Stimulated activated CD8-positive, alpha-beta memory T cell treated with anti-CD3 and anti-CD28 coated beads, Interleukin-2, amount 100 ng/mL, for 48 hours (primary cell): ENCODE measurements at places on chromosomes 6 and 20.
A peak's percentile ranks its signal among the peaks of the same experiment; 100 is the strongest.

- no peak for DNase-seq
Measured at GRCh38 chr6:41325446-41326066, 9.9 kb upstream of the NCR2 start.

DNA sequence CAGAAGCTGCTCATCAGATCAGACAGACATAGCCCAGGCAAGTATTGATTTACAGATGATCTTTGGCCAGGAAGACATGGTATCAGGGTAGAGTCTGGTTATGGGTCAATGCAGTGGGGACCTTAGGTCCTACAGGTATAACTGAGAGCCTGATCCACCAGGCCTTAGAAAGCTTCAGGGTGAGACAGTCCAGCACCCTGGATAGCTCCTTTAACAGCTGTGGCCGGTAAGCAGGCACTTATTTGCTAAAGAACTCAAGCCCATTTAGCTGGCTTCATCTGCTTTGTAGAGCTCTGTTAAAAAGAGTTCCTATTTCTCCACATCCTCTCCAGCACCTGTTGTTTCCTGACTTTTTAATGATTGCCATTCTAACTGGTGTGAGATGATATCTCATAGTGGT, 39.6 kb downstream of the ESR1 start:
- DNase-seq = no peak

DNA sequence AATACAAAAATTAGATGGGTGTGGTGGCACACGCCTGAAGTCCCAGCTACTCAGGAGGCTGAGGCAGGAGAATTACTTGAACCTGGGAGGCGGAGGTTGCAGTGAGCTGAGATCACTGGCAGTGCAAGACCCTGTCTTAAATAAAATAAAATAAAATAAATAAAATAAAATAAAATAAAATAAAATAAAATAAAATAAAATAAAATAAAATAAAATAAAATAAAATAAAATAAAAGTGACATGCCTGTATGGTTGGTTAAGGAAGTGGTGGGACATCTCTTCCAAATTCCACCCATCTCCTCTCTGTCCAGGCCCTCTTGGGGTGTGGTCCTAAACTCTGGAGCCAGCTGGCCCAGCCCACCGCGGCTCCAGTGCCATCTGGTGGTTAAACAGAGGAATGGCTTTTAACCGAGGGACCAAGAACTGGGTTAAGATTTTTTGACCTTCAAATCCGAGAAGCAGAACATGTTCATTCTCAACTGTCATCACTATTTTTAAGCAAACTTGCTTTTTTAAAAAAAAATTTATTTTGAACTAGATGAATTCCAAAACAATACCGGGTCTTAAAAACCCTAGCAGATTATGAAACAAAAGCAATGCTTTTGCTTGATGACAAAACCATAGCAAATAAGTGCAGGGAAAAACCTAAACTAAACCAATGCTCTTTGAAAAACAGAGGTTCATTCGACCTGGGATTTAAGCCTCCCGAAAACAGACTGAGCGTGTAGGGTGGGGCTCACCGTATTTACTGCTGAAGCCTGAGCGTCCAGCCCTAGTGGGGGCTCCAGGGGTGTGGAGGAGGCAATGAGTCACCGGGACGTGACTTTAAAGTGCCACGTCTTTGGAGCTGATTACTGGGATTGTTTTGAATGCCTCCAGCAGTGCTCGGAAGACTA, 68.8 kb downstream of the CDC5L start:
- peak; percentile 5 for DNase-seq

GRCh38 chr6:41451515-41452163, 94.5 kb upstream of the FOXP4 start:
- DNase-seq = no peak

DNA sequence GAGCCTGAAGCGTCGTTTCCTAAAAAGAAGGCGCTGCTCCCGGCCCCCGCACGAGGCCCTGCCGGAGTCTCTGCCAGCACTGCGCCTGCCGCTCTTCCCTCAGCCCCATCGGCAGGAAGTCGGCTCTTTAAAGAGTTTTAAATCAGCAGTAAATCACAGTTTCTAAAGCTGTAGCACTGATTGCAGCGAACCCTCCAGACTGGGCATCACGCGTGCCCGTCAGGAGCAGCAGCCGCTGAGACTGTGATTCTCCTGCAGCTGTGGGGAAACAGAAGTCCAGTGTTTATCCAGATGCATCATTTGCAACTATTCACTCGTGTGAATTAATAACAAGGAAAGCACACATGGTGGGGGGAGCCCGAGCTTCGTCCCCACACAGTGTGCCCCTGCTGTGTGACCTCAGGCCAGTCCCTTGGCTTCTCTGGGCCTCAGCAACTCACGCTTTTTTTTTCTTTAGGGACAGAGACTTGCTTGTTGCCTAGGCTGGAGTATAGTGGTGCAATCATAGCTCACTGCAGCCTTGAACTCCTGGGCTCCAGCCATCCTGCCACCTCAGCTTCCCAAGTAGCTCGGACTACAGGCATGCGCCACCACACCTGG, 28.3 kb downstream of the DLL1 start:
- no peak for DNase-seq

- DNase-seq = no peak
Measured at GRCh38 chr6:128364766-128365519, 155.5 kb downstream of the PTPRK start.

GRCh38 chr6:7637533-7637932, 47.5 kb downstream of the SNRNP48 start:
- DNase-seq = no peak

- no peak for DNase-seq
Measured at GRCh38 chr6:43910638-43911353, 140.8 kb downstream of the VEGFA start.

GRCh38 chr20:4546786-4547185, 174.9 kb upstream of the PRND start:
- no peak for DNase-seq

DNA sequence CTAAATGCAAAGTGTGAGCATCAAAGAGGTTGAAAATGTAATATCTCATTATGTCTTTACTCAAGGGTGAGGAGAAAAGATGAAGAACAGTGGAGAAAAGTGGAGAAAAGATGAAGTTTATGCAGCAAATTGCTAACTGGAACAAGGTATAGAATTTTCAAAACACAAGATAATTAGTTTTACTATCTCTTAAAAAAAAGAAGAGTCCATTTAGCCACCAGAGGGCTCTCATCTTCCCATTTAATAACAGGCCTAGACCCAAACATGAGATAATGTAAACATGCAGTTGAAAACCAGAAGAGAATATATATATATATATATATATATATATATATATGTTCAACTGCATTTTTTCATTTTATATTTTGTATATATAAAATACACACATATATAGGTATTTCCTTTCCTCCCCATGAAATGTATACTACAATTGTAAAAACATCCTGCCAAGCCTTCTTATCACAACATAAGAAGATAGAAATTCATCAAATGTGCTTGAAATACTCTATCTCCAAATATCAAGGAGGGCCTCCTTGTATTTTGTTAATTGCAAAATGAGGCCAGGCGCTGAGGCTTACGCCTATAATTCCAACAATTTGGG, 78.4 kb downstream of the ADTRP start:
- no peak for DNase-seq
